ENCODE measurements at places on chromosomes 11 and 22.
A peak's percentile ranks its signal among the peaks of the same experiment; 100 is the strongest.

DNA sequence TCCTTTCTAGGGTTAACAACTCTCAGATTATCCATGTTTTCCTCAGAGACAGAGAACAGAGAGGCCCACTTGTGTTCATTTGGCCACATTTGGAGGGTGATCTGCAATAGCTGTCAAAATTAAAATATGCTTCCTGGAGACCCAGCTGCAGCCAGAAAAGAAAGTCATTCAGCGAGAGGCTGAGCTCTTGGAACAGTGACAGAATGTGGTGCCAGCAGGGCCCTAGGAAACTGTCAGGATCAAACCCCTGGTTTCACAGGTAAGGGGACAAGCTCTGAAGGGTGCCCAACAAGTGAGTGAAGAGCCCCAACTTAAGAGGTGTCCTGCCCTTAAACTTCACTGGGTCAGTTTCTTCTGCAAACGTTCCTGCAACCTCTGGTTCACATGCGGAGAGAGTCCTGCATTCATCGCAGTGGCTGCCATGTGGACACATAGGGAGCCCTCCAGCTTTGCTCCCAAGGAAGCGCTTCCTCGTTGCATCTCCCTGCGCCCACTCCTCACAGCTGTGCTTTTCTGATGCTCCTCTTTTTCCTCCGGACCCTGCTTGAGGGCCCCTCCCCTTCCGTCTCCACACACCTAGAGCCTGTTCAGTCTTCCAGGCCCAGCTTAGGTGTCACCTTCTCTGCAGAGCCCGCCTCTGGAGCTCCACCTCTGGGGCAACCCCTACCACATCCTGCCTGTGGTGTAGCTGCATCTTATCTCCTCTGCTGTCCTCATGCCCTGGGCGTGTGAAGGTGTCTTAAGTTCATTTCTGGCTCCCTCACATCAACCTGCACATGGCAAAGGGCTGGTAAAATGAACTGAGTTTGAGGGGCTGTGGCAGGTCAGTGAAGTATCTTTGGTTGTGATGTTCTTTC is 3.9 kb downstream of the UCP3 start:
- DNase-seq, result peak; percentile 80

- DNase-seq, result no peak
Measured at GRCh38 chr11:103883291-103883690, 153.1 kb upstream of the DDI1 start.

- no peak for DNase-seq
Measured at GRCh38 chr11:98455500-98456307, 565.0 kb upstream of the CNTN5 start.

- no peak for DNase-seq
Measured at GRCh38 chr11:73945396-73945795, 5.4 kb upstream of the DNAJB13 start.

- DNase-seq, result peak; percentile 68
Measured at GRCh38 chr22:17767233-17768065, 6.8 kb downstream of the BID start.

DNA sequence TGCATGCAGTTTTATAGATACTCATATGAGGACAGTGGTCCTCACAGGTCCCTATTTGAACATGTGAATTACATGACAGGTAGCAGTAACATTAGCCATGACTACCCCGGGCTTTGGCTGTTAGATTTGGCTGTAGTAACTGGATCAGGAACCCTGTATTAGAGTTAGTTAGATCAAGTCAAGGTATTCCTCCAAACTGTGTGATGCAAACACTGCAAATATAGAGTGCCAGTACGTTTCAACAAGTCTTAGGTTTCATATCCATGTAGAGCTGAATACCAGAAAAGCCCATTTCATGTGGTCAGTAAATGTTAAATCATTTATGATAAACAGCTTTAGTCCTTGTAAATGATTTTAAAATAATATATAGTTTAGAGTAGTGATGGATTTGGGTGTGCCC is 29.5 kb upstream of the PITPNB start:
- DNase-seq, result no peak

- DNase-seq, result no peak
Measured at GRCh38 chr11:1275021-1275420, 34.4 kb downstream of the TOLLIP start.

- DNase-seq, result no peak
Measured at GRCh38 chr11:4436411-4436810, 12.7 kb upstream of the OR52K2 start.

DNA sequence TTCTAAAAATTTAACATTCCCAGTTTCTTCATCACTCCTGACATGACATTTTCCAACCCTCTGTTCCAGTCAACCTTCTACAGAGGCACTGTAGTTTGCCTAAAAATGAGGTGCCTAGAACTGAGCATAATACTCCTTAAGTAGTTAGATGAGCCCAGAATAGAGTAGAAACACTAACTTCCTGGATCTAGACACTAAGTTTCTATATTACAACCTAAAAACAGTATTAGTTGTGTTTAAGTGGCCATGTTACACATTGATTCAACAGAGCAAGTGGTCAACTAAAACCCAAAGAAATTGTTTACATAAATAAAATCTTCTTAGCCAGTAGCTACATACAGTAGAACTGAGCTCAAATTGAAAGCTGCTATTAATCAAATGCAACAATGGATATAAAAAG is 1.3 kb downstream of the HPS5 start:
- no peak for DNase-seq

DNA sequence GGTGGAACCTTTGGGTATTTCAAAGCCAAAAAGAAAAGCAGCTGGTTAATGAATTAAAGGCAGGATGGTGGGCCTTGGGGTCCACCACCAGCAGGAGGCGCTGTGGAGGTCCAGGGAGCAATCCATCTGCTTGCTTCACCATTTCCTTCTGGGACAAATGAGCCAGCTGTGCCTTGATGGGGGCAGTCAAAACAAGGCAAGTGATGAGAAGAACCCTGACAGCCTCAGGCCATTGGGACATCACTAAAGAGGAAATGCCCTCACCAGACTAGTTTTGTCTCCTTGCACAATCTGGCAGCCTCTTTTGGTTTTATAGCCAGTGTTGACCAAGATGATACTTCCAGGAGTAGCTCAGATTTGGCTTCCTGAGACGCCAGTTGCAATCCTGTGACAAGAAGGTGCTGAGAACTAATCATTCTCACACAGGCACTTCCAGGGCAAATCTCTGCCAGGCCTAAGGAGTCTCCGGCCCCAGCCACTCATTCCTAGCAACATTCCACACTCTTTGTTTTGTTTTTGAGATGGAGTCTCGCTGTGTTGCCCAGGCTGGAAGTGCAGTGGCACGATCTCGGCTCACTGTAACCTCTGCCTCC is 38.2 kb upstream of the WEE1 start:
- DNase-seq, result peak; percentile 81

DNA sequence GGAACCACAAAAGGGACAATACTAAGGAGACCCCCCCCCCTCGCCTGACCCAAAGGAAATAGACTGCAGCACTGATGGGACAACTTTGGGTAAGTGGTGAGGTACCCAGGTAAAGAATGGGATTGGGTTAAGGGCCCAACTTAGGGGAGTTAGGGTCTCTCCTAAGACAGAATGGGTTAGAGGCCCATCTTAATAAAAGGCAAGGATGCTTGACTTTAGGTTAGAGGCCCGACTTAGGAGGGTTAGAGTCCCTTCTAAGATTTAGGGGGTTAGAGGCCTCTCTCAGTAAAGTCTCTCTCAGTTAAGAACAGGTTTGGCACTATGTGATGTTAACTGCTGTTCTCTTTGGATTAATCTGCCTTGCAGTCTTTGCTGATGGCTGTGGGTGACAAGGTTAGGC is 41.0 kb upstream of the DBX1 start:
- no peak for DNase-seq

DNA sequence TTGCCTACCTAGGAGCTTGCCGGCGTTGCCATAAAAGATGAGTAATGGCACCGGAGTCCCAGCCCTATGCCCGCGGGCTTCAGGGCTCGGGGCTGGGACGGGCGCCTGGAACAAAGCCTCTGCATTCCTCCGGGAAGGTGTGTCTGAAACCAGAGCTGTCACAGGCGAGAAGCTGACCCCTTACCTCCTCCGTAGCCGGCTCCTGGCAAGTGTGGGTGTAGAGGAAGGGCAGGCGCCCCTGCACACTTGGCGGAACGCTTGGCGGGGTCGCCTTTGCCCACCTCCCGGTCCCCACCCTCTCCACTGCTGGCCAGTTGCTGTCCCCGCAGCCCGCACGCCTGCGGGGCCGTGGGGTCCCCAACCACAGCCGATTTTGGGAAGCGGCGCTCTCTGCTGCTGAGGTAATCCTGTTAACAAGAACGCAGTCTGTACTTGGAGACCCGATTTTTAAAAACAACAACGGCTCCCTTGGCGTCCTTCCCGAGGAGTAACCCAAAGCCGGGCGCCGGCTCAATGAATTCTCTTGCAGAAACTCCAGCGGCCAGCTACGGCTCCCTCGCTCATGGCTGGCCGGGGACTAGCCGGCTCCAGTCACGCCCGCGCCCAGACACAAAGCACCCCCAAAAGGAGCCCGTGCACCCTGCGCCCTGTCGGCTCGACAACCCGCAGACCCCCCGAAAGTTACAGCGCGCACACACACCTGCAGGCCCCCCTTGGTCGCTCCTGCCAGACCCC is 89.2 kb downstream of the PLEKHA7 start:
- DNase-seq, result no peak

- no peak for DNase-seq
Measured at GRCh38 chr11:130421199-130421585, 7.2 kb downstream of the ADAMTS8 start.

DNA sequence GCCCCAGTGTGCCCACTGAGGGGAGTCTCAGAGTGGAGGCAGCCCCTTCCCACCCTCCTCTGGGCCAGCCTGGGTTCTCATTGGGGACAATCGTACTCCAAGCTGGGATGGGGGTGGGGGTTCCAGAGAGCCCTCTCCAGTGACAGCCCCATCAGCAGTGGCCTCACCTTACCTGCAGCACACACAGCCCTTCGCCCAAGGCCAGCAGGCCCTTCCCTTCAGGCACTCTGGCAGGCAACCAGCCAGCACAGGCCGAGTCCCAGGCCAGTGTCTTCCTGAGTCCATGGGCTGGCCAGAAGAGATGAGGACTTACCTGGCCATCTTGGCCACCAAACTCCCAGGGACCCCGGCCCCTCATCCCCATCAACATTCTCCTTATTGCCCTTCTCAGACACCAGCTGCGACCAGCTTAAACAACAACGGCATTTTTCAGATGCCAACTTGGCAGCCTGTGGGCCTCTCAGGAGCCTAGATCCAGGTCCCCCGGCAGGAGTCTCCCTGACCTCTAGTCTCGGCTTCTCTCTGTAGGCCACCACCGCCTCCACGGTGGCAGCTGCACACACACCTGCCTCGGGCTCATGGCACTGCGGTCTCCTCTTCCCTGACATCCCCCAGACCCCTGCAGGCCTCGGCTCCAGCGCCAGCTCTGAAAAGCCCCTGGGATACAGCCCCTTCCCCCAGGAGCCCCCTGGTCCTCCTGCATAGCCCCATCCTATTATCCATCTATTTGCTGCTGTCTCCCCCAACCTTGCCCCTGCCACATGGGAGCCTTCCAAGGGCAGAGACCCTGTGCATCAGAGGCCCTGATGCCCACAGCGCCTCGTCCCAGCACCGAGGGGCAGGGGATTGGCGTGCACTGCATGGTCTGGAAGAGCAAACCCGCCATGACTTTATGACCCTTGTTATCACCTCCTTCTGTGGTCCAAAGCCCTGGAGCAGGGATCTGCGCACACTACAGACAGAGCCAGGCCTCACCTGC is 111.2 kb upstream of the FGF3 start:
- DNase-seq, result no peak

GRCh38 chr11:102097186-102097585 is 13.1 kb upstream of the YAP1 start:
- DNase-seq, result no peak

GRCh38 chr22:41939981-41940831 is 6.7 kb downstream of the CENPM start:
- DNase-seq, result peak; percentile 97

DNA sequence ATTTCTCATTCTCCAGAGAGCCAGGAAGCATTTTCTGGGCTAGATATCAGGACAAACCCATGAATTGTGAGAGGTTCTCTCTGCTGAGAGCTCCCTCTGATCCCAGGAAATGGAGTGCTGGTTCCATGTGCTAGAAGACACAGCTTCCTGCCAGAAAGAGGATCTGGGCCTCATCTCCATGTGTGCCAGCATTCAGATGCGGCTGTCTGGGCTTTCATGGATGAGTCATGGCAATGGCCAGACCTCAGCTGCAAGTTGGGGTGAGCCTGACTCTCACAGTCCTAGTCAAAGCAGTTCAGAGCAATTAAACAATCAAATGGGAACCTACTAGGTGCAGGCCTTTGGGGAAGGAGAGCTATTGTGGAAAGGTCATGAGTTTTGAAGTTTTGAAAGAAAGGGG is 82.3 kb upstream of the EED start:
- DNase-seq, result no peak

- DNase-seq, result peak; percentile 31
Measured at GRCh38 chr11:46347637-46348311, 511 bp downstream of the DGKZ start.

DNA sequence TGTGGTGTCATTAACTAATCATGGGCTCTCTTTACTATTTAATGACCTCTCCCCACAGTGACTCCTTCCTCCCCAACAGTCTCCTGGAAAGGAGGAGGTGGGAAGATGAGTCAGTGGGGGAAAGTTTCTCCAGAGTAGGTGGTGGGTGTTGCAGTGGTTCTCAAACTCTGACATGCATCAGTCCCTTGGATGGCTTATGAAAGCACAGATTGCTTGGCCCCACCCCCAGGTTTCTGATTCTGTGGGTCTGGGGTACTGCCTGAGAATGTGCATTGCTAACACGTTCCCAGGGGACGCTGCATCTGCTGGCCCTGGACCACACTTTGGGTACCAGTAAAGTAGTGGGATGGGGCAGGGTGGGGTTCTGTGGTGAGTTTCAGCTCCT is 9.8 kb downstream of the CD82 start:
- peak; percentile 74 for DNase-seq

DNA sequence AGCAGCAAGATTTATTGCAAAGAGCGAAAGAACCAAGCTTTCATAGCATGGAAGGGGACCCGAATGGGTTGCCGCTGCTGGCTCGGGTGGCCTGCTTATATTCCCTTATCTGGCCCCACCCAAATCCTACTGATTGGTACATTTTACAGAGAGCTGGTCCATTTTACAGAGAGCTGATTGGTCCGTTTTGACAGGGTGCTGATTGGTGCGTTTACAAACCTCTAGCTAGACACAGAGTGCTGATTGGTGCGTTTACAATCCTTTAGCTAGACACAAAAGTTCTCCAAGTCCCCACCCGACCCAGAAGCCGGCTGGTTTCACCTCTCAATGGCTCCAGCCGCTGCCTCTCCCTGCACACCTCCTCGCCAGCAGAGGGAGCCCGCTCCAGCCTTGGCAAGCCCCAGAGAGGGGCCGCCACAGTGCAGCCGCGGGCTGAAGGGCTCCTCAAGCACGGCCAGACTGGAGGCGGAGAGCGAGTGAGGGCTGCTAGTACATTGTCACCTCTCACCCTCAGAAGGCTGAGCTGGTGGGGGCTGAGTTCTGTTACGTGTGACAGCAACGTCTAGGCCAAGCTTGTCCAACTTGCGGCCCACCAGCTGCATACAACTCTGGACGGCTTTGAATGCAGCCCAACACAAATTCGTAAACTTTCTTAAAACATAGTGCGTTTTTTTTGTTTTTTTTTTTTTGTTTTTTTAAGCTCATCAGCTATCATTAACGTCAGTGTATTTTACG is 8.7 kb downstream of the PTH start:
- peak; percentile 62 for DNase-seq

DNA sequence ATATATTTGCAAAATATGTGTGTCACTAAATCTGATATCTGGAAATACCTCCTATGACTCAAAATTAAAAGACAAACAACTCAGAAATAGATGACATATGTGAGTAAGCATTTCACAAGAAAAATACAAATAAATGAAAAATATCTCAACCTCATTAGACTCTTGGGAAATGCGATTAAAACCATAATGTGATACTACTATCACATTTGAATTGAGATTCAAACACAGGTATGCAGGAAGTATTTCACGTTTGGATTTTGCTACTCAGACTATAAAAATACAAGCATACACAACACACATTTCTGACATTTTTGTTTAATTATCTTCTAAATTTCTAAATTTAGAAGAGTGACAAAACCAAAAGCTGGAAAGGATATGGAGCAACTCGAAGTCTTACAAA is 811.9 kb upstream of the LRRC4C start:
- DNase-seq, result no peak
